ENCODE measurements at places on chromosomes 12 and 14. TPM values are rescaled to one million over a fixed set of nuclear protein-coding genes. Genes with fewer than 3 reads are reported as not detected.

The ARMH4 gene
- total RNA-seq, result 9.1 TPM

The CCDC197 gene
- not detected for total RNA-seq

The SALL2 gene
- 4.4 TPM for total RNA-seq

The SCNN1A gene
- 1.6 TPM for total RNA-seq

The KRT81 gene
- not detected for total RNA-seq
